ENCODE measurements at places on chromosomes 3 and 15.

GRCh38 chr15:73225358-73226015 is 143.3 kb downstream of the HCN4 start:
- DNase-seq, result peak; percentile 29

DNA sequence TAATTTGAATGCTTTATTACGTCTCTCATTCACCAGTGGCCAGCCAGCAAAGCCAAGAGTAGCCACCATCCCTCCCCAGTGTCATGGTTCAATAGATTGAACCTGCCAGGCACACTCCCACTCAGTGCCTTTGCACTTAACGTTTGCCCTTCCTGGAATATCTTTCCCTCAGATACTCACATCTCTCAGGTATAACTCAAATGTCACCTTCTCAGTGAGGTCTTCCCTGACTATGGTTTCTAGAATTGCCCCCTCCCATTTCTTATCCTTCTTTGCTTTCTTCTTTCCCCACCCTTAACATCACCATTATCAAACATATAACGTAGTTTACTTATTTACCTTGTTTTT is 293.8 kb downstream of the LRTM1 start:
- no peak for DNase-seq

DNA sequence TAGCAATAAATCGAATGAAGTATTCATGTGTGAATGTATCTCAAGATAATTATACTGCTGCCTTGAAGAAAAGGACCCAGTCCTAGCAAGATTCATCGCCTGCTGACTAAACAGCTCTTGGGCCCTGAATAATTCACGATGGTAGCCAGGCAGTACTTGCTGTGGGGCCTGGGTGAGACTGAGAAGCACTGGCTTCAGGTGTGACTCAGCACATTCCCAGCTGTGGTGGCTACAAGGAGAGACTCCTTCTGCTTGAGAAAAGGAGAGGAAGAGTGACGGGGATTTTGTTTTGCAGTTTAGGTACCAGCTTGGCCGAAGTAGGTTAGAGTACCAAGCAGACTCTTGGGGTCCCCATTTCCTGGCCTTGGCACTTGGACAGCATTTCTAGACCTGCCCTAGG is 47.6 kb upstream of the CD200R1L start:
- DNase-seq, result no peak

GRCh38 chr3:178306432-178307115 is 229.7 kb upstream of the KCNMB2 start:
- no peak for DNase-seq

DNA sequence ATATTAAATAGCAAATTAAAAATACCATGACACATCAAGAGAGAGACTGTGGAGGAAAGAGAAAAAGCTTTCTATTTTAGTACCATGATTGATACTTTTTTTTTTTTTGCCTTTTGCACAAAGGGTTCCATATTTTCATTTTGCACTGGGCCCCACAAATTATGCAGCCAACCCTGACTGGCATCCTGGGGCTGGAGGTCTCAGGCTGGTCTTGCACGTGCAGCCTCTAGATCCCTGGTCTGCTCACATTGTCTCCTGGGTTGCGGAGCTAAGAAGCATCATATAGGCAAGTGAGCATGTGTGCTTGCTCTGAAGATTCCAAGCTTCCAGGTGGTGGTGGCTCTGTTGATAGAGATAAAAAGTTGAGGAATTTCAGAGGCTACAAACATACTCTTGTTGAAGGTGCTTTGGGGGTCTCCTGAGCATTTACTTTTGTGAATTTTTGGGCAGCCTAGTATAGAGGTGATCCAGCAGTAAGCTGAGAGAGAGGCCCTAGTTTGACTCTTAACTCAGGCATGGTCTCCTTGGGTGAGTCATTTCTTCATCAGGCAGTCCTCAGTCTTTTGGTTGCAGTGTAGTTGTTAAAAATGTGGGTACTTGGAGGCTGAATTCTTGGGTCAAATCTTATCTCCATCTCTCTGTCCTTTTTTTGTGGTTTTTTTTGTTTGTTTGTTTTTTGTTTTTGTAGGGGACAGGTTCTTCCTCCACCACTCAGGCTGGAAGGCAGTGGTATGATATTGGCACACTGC is 31.3 kb downstream of the SMAD3 start:
- no peak for DNase-seq

- DNase-seq, result no peak
Measured at GRCh38 chr3:148451969-148452368, 245.7 kb upstream of the AGTR1 start.

DNA sequence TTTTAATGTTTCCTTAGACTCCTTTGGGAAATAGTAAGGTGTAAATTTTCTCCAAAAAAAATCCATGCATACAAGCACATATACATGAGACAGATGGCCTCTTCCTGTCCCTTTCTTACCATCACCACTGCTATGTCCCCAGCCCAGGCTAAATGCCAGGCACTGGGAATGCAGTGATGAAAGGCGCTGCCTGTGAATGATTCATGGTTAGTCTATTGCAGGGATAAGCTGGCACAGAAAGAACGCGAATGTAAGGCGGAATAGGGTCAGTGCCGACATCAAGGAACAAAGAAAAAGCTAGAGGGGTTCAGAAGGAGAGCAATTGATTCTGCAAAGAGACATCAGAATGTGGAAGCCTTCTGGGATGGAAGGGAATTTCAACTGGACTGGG is 36.2 kb upstream of the CFAP161 start:
- no peak for DNase-seq

- no peak for DNase-seq
Measured at GRCh38 chr3:180319461-180319860, 282.5 kb upstream of the TTC14 start.

- DNase-seq, result no peak
Measured at GRCh38 chr3:72725229-72725628, 123.0 kb downstream of the SHQ1 start.

DNA sequence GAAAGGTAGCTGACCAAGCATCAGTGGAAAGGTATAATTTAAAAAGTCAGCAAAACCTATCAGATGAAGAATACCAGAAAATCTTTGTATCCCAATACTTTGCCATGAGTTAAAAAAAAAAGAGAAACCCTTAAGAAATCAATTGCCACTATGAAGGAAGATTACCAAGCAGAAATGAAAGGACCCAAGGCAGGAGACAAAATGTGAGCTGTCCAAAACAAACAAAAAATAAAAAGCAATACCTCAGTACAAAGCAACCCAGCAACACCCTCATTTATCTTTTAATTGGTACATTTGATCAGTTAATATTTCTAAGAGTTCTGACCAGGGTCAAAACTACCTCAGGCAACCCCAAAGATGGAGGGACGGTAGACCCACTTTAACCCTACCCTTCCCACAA is 65.3 kb downstream of the MOBP start:
- DNase-seq, result no peak

DNA sequence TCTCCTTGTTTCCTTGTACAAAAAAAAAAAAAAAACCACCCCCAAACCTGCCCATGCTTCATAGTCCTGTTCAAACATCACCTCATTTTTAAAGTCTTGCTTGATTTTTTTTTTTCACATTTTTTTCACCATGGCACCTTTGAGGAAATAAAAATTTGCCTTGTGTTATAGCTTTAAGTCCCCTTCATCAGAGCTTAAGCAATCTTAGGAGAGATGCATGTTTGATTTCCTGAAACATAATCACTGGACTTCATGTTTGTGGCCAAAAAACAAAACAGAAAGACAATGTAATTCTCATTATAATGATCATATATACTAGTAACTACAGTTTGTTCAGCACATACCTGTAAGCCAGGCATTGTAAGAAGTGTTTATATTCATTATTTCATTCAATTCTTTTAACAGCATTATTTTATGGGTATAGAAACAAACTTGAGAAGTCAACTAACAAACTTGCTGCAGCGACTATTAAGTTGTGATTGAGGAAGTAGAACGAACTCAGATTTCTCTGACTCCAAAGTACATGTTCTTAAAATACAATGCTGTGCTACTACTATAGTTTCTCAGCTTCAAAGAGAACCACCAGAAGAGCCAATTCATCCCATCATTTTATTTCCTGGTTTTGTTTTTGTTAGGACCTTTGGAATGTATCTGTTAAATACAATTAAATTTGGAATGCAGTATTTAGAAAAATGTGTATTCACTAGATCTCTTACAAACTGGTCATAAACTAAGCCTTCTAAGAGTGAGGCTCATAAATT is 203.8 kb downstream of the TCF12 start:
- no peak for DNase-seq

GRCh38 chr3:67790043-67790442 is 135.6 kb upstream of the SUCLG2 start:
- DNase-seq, result peak; percentile 24

- DNase-seq, result no peak
Measured at GRCh38 chr15:63905131-63905530, 71.4 kb upstream of the HERC1 start.

- no peak for DNase-seq
Measured at GRCh38 chr3:127043731-127044510, 61.0 kb downstream of the PLXNA1 start.

GRCh38 chr3:139355891-139356290 is 12.1 kb downstream of the MRPS22 start:
- no peak for DNase-seq

GRCh38 chr3:9021271-9022009 is 58.2 kb upstream of the RAD18 start:
- DNase-seq, result no peak

- DNase-seq, result no peak
Measured at GRCh38 chr3:45208586-45208985, 17.5 kb downstream of the TMEM158 start.

GRCh38 chr15:93249623-93250022 is 160.6 kb upstream of the RGMA start:
- DNase-seq, result no peak

GRCh38 chr3:57691411-57692132 is 1.3 kb downstream of the DENND6A start:
- DNase-seq, result no peak

- DNase-seq, result no peak
Measured at GRCh38 chr3:111519178-111519855, 22.7 kb upstream of the CD96 start.

DNA sequence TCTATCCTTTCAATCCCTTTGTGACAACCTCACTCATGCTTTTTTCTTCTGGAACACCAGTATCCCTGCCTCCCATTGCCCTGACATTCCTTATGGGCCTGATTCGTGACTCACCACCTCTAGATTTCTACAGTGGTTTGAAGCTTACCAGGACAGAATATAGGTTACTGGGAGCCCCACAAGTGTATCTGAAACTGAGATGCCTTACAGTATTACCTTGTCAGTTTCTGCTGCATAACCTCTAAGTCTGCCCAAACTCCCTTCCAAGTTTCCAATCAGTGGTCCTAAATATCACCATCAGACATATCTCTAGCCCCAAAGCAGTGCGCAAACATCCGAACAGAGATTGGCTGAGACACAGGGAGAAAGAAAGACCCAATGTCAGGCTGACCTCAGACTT is 5.6 kb downstream of the CPB1 start:
- no peak for DNase-seq

DNA sequence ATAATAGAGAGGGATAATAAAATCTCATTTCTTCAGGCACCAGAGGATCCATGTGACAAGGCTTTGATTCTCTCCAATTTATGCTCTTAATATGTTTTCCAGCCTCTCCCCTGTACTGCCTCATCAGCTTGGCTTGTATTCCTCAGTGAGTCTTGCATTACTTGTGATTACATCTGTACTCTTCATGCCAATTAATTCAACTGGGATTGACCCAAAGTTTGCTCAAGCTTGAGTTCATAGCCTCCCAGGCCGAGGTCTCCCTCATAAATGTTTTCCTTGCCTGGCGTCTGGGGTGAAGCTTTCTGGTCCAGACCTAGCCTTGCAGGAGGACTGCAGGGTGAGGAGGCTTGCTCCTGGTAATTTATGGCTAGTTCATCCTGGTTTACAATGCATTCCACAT is 146.9 kb downstream of the CHST2 start:
- DNase-seq, result no peak

GRCh38 chr15:60444289-60444912 is 34.5 kb downstream of the ICE2 start:
- DNase-seq, result no peak

DNA sequence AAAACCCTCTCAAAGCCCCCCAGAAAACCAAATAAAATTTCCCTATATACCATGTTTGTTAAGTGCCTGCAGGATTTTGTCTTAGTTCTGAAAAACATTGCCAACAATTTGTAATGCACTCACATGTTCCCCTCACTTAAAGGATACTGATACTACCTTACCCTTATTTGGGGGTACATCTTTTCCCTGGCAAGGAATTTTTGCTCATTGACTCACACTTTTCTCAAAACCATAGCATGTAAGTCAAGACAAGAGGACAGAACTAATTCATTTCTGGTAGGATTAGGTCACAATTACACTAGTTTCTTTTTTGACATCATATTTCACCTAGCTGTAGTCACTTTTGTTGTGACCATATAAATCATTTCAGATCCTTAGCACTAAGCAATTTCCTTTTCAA is 222.2 kb downstream of the THRB start:
- no peak for DNase-seq

All from stimulated activated CD8-positive, alpha-beta memory T cell treated with anti-CD3 and anti-CD28 coated beads, Interleukin-7, amount 100 ng/mL, for 48 hours (primary cell).